ENCODE measurements at places on chromosomes 16 and 17. TPM values are rescaled to one million over a fixed set of nuclear protein-coding genes. Genes with fewer than 3 reads are reported as not detected.

CACNG1 gene
- not detected for total RNA-seq

TSPOAP1 gene
- total RNA-seq, result 4.3 TPM

CA5A gene
- not detected for total RNA-seq

TNS4 gene
- total RNA-seq, result not detected

SGCA gene
- total RNA-seq, result not detected

ZPBP2 gene
- not detected for total RNA-seq

MATCAP1 gene
- 10.9 TPM for total RNA-seq

OTOP3 gene
- total RNA-seq, result not detected

SREBF1 gene
- 255 TPM for total RNA-seq

ANKS4B gene
- not detected for total RNA-seq

TIMP2 gene
- 254 TPM for total RNA-seq

IGSF6 gene
- 43.9 TPM for total RNA-seq

SEC14L5 gene
- total RNA-seq, result 0.68 TPM

PTX4 gene
- not detected for total RNA-seq

GNG13 gene
- total RNA-seq, result not detected
